ENCODE measurements at places on chromosomes 1 and 21.
A peak's percentile ranks its signal among the peaks of the same experiment; 100 is the strongest.

- no peak for DNase-seq
Observed at GRCh38 chr21:34883491-34884271, 165.4 kb downstream of the RUNX1 start.

DNA sequence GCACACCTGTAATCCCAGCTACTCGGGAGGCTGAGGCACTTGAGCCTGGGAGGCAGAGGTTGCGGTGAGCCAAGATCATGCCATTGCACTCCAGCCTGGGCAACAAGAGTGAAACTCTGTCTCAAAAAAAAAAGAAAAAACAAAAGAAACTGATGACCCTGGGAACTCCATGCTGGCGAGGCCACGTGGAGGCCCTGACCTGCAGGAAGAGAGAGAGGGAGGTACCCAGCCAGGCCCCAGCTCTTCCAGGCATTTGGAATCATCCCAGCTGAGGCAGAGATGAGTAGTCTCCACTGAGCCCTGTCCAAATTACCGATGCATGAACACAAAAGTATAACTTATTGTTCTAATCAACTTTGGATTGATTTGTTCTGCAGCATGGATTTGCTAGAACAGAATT, 132.0 kb upstream of the ZBTB40 start:
- no peak for DNase-seq

GRCh38 chr1:14598498-14599182, at the start of gene KAZN:
TSS of gene KAZN (plus strand) at chr1:14598685.
- no peak for DNase-seq

DNA sequence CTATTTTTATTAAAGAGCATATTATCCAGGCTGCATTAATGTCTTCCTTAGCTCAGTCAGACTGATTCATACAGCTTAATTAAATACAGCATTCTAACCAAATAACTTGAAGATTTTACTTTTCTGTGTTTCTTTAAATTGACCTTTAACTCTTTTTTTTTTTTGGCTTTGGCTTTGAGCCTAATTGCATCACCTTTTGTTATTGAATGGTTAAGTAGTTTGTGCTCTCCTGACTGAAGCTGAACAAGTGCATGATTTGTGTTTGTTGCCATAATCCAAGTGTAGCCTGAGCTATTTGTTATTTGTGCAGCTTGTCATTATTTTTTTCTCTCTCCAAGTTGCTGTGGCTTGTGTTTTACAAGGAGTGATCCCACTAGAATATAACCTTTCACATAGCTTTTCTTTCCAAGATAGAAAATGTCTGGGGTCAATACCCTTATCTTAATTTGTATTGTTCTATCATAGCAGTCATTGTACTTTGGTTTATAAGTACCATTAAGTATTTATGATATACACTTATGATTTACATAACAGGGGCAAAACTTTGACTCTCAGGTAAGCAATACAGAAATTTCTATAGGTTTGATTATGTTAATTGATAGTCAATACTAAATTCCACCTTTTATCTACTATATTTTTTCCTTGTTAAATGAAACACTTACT, 31.6 kb downstream of the CDC14A start:
- DNase-seq = no peak

- no peak for DNase-seq
Observed at GRCh38 chr21:16085421-16085820, 355.6 kb downstream of the USP25 start.

GRCh38 chr1:14866911-14867612, 268.6 kb downstream of the KAZN start:
- DNase-seq = no peak

DNA sequence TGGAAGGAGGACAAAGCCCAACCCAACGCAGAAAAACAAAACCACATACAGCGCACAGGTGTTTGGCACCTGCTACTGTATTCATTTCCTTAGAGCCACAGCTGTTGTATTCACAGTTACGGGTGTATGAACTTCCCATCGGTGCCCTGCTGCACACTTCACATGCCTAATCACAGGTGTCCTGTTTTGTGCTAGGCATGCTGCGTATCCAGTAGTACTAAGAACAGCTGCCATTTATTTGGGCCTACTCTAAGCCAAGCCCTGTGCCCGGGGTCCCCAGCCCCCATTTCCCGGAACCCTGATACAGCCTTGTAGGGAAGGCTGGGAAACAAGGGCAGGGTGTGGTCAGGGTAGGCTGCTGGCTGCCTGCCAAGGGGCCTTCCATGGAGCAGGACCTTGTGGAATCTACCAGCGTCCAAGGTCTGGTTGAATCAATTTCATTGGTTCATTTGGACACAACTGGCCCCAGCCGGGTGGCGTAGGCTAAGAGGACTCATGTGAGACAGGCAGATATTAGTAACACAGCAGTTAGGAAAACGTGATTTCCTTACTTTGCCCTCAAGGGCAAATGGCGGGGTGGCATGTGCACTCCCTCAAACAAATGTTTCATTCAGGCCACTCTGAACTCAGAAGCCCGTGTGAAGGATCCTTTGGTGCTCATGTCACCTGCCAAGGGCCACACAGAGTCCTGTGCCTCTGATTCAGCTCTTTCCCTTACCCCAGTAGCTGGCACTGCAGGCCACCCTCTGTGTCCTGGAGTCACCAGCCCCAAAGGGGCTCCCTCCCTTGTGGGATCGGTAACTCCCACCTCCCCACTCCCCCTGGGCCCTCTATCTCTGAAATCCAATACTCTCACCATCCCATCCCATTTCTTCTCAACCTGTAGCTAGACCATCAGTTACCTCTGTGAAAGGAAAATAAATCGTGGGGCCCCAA, 986 bp upstream of the RNF186 start:
- no peak for DNase-seq

- peak; percentile 87 for DNase-seq
Observed at GRCh38 chr1:226125097-226125630, 61.4 kb downstream of the ACBD3 start.

GRCh38 chr1:52996653-52997052, 65.4 kb upstream of the PODN start:
- no peak for DNase-seq

- DNase-seq = no peak
Observed at GRCh38 chr1:248853663-248854375, 5.1 kb downstream of the ZNF692 start.

DNA sequence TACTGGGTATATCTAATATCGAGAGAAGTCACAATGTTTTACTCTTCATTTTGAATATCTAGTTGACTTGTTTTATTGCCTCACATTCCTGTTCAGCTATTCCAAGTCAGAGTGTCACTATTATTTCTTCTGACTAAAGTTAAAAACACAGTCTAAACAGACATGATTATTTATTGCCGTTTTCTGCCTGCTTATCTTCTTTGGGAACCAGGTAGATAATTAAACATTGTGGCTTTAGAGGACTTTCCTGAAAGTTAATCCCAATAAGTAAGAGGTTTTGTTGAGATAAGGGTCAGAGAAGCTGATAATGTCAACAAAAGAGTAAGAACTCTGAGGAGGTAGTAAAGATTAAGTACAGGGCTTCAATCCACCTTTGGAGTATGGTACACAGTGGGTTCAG, 53.8 kb downstream of the PCNX2 start:
- DNase-seq = no peak

- DNase-seq = no peak
Observed at GRCh38 chr1:65773391-65774123, 19.1 kb upstream of the PDE4B start.

DNA sequence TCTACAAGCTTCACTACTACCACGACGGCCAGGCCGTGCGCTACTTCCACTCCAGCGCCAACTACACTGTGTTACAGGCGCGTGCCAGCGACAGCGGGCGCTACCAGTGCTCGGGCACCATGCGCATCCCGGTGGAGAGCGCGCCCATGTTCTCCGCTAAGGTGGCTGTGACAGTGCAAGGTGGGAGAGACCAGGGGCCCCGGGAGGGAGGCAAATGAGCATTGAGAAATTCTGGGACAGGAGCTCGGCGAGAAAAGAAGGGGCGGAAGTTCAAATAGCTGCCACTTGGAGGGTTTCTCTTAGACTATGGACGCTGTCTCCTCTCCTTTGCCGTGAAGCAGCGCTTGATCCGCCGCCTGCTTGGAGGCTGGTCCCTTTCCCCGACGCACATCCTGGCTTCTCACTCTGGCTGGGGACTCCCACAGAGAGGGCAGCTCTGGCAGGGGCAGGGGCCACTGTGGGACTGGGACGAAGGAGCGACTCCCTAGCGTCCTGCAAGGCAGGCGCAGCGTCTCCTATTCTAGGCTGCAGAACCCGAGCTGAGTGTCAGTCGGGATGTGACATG, 4.6 kb downstream of the FCRLB start:
- peak; percentile 14 for DNase-seq

DNA sequence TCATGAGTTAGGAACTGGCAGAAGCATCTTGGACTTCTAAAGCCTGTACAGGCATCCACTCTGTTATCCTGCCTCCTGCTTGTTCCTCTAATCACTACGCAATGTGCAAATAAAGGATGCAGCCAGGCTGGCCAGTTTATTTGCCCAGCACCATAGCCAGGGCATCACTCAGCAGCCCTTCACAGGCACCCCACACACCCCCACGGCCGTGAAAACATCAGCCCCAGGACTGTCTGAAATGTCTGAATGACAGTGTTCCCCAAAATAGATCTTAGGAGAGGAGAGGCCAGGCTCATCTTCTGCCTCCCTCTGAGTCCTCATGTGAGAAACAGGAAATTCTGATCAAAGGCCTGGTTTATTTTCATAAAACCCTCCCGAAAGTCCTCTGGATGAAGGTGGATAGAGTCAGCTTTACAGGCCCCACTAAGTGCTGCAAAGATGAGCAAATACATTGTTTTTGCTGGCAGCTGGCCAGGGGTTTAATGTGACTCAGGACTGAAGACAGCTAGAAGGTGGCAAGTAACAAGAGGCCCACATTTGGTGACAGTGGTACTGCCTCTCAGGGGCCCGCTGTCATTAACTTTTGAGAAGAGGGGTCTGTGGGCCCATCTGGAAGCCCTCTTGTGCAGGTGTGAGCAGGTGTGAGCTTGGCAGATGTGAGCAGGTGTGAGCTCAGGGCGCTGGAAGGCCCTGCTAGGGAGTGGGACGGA, 32.9 kb downstream of the GRHL3 start:
- DNase-seq = no peak

GRCh38 chr1:61741711-61742619, at the start of gene PATJ:
TSS of gene PATJ (plus strand) at chr1:61742480. CDS start at chr1:61762893, 20,413 bp downstream.
- peak; percentile 55 for DNase-seq

DNA sequence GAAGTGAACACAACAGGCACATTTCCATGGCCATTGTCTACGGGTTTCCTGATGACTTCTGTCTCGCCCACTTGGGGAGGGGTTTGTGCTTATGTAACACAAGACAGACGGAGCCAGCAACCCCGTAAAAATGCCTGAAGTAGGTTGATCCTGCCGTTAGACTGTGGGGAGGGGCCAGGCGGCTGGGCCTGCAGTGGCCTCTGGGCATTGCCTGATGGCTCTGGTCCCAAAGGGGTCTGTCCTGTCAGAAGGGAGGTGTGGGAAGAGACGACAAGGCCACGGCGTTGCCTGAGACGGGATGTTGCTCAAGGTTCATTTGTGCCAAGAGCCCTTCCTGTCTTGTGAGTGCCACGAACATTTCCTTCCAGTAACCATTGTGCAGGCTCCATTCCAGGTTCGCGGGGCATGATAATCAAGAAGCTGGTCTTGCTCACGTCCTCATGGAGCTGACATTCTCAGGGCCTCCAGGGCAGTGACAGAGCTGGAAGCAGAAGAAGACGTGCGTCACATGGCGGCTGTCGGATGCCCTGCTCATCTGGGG, 44.7 kb downstream of the ABCG1 start:
- DNase-seq = no peak

GRCh38 chr1:152515434-152515783, 1.1 kb downstream of the CRCT1 start:
- no peak for DNase-seq

DNA sequence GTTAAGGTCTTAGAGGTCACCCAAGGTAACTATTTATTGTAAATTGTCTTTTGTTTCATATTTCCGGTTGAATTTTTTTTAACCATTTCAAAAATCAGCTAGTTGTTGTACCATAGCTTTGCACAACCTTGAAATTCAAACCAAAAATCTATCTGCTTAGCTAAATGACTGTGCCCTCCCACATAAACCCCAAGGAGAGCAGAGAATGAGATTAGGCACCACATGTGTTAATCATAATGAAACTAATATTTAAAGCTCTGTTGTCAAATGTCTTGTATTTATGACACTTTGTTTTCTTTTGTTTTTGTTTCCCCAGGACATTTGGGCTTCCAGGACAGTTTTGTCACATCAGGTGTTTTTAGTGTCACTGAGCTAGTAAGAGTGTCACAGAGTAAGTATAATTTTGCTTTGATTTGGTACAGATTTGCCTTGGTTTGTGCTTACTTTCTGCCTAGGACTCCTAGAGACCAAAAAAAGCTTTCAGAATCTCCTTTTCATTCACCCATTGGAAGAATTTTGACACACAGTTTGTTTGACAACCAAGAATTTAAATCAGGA, 249.9 kb downstream of the NFIA start:
- DNase-seq = no peak

DNA sequence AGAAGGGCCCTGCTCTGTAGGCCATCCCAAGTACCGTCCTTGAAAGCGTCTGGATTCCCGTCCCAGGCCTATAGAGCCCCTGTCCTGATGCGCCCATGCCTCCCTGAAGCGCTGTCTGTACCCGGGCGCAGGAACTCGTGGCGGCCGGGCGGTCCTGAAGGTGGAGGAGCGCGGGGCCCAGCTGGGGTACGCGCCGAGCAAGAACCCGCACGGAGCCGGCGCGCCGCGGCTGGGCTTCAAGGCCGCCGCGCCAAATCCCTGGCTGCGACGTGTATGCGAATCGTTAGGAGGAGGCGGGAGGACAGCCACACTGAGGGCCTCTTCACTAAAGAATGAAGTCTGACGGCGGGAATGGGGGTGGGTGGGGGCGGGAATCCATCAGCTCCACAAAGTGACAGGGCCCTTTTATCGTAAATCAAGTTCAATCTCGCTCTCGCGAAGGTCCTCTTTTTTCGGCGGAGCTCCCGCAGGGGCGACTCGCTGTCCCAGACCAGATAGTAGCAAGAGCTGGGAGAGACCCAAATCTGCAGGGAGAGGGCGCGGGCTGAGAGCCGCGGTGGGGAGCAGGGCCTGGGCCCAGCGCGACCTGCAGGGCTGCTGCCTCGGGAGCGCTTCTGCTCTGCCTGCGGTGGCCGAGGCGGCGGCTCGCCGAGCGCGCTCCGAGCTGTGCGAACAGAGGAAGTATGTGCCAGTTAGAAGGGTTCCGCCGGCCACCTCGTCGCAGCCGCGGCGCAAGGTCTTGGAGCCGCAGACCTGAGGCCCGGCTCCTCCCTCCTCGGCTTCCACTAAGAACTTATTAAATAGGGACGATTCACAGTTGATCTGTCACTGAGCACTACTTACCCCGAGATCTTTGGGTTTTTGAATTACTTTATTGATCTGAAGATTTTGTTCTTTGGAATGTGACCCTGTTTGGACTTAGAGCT, 10.4 kb downstream of the BARHL2 start:
- no peak for DNase-seq

DNA sequence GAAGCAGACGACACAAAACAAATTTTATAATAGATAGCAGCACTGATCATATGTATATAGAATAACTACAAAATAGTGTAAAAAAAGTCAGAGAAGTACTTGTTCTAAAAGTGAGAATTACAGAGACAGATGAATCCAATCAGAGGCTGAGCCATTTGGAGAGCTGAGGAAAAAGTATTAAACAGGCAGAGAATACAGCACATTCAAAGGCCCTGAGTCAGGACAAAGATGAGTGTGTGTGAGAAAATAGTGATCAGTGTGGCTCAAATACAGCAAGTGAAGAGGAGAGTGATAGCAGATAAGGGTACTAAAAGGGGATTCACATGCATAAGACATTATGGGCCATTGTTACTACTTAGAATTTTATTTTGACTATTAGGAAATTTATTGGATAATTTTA, 430.6 kb upstream of the BRINP3 start:
- no peak for DNase-seq

- DNase-seq = no peak
Observed at GRCh38 chr1:198031086-198031485, 113.9 kb downstream of the LHX9 start.

- DNase-seq = no peak
Observed at GRCh38 chr1:30522031-30523004, 201.1 kb downstream of the MATN1 start.
